ENCODE measurements at places on chromosomes 5 and 9.

DNA sequence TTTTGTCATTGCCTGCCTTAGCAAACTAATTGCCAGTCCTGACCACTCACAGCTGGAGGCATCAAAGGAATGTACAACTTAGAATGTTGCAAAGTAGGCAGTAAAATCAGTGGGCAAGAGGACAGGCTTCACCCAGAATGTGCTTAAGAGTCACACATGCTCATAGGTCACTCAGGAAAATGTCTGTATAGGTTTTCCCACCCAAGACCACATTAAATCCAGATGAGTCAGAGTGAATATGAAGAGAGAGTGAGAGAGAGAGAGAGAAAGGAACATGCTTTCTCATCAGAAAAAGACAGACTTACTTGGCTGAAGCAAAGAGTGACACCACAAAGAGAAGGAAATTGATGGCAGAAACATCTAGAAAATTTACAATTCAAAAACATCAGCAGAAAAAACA is 37.9 kb downstream of the PLEKHG4B start:
- peak; percentile 60 for DNase-seq

DNA sequence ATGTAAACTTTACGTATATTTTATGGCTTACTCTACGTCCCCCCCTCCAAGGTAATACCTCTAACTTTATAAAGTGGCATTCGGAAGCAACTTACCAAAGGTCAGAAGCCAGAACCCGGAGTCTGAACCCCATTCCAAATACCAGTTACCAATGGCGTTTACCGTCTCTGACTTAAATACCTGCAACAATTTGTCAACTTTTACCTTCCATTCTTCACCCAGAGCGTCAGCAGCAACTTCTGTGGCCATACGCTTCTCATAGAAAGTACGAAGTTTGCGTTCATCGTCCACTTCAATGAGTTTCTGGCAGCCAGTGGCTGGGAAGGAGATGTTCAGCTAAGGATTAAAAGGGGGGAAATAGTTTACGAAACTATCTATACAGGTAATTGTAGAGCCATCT is 753 bp downstream of the RPS6 start:
- DNase-seq = no peak

DNA sequence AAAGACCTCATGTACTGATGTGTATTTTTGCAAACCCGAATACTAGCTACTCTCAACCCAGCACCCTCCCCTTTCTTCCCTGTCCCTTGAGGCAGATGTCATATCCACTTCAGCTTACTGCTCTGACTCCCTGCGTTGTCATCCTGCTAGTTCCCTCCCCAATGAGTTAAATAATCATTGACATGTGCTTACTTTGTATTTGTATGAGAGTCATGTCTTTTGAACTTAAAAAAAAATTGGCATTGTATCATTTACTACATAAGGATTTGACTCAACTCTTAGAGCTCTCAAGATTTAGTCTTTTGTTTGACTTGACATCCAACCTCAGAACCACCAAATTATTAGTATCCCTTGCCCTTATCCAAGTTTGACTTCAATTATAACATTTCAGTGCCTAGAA is 219.7 kb upstream of the TUT7 start:
- no peak for DNase-seq

- DNase-seq = no peak
Measured at GRCh38 chr9:106035806-106036205, 341.5 kb downstream of the TMEM38B start.

DNA sequence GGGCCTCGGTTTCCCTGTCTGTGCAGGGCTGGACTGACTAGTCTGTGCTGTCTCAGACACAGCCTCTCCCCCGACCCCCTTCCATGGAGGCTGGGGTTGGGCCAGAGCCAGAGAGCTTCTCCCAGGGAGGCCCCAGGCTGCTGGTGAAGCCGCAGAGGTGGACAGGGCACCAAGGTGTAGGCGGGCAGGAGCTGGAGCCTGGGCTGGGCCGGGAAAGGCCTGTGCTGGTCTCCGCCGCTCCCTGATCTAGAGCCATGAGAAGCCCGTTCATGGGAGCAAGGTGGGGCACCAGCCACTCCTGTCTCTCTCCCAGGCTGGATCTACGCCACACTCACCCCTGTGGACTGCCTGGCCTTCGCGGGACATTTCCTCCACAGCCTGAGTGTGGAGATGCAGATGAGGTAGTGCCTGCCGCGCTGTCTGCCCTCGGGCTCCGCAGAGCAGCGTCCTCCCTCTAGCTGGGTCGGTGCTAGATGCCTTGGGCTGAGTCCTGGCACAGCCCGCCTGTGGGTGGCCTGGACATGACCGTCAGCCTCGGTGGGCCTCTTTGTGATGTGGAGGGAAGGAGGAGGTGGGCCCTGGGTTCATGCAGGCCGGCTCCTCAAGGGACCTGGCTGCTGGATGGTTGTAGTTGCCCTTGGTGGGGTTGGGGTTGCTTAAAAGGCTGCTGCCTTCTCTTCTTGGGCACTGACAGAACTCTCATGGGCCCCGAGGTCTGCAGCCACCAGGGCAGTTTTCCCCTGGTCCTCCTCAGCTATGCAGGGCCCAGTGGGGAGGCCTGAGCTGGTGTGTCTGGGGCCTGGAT is 79.4 kb downstream of the PHF2 start:
- no peak for DNase-seq

- no peak for DNase-seq
Measured at GRCh38 chr5:156694598-156694997, 155.5 kb upstream of the PPP1R2B start.

DNA sequence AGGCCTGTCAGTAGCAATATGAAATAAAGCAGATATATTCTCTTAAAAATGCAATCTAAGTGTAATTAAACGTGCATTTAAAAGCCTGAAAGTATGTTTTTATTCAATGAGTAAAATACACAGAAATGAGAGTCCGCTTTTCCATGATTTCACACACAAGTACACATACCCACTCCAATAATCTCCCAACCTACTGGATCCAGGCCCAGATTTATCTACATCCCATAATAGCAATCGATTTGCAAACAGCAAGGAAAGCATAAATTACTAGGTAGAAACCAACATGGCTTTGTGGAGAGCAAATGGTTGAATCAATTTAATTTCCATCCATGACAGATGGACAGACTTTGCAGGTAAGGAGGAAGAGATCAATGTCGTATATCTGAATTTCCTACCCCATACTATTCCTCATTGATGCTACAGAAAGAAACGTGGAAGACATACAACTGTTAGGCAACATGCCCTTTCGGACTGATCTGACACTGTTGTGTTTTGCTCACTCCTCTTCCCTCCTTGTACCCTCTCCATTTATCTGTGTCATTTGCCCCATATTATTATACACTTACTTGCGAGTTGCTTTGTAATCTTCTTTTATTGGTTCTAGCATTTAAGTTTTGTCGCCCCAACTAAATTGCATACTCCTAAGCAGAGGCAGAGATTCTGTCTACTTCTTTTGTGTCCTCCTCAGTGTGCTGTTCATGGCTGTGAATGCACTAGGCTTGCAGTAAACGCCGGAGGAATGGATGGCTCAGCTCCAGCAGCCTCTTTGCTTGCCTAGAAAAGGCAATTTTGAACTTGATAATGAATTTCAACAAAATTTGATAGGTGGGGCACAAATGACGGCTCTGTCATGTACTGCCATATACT is 133.6 kb downstream of the NFIB start:
- DNase-seq = no peak

DNA sequence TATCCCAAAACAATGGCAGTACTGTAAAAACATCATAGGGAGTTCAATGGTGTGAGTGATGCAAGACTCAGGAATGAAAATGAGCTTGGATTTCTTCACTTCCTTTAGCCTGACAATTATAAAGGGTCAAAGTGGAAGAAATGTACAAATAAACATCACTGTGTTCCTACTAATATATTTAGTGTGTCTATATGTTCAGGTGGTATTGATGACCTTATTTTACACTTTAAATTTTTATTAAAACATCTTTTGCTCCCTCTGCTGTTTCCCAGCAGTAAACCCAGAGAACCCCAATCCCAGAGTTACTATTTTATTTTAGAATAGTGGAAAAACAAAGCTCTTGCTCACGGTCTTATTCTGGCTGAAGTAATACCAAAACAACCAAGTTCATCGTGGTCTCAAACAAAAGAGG is 2.0 kb downstream of the LOX start:
- DNase-seq = no peak

DNA sequence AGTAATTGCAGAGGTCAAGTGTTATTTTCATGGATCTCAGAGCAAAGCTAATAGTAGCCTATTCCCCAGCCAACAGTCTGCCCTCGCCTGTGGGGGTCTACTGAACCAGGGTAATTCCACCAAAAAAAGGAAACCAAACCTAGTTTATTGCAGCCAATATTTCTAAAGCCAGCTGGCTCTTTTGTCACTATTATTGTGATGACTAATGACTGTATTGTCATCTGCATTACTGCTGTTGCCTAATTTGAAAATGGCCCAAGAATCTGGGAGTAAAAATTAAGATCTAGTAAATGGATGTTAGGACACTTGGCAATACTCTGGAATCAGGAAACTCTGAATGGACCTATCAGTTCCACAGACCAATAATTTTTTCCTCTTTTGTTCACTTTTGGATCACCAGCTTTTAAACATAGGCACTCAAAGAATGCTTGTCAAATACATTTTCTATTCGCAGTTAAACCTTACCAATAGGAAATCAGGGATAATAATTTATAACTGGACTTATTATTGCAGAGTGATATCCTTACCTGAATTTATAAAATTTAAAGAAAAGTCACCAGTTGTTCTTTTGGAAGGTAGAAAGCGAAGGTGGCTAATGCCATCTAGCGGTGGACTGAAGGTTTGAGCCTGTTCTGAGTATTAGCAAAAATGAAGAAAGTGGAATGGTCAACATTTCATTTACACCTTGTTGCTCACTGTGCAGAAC is 69.2 kb downstream of the SYK start:
- no peak for DNase-seq

DNA sequence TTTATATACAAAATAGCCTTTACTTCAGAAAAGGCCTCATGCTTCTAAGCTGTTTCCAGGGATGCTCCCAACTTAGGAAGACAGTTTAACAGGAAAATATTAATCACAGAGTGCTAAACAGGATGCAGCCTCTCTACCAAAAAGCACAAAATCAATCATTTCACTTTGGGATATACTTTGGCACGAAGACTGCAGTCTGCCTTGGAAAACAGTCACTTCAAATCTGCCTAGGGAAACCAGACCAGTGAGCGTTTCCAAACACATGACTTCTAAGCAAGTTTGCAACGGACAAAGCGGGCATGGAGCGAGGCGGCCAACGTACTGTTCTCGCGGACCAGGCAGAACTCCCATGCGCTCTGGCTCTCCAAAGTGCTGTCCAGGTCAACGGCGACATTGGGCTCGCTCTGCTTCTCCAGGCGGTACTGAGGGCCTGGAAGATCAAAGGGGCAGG is 201.0 kb downstream of the MAPKAP1 start:
- no peak for DNase-seq

DNA sequence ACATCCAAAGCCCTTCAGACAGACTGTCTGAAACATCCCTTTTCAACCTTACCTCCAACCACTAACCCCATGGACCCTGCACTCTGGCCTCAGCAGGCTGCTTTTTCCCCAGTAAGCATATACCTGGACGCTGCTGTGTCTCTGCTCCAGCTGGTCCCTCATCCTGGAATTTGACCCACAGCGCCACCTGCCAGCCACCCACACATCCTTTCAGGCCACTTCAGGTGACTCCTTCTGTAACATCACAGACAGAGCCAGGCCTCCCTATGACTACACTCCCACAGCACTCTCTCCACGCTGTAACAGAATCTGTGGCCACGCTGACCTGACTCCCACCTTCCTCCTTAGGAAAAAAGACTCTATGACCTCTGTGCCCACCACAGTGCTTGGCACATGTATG is 3.4 kb downstream of the MGAT1 start:
- DNase-seq = no peak

GRCh38 chr5:65791712-65792673 is 70.0 kb downstream of the NLN start:
- no peak for DNase-seq

GRCh38 chr9:137880160-137880975 is 2.8 kb downstream of the CACNA1B start:
- DNase-seq = no peak

DNA sequence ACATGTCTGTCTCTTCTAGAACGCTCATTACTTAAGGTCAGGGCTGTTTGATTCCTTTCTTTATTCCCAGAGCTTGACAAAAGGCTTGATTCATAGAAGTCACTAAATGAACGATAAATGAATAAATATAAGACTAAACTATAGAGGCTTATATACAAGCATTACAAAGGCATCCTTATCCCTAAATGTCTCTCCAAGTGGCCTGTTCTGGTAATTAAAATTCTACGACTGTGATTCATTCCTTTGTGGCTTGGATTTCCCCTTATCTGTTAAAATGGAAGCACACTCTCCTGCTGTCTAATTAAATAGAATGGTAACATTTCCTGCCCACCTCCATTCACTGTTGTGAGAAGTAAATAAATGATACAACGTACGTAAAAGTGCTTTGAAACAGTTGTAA is 49.5 kb downstream of the C7 start:
- no peak for DNase-seq

DNA sequence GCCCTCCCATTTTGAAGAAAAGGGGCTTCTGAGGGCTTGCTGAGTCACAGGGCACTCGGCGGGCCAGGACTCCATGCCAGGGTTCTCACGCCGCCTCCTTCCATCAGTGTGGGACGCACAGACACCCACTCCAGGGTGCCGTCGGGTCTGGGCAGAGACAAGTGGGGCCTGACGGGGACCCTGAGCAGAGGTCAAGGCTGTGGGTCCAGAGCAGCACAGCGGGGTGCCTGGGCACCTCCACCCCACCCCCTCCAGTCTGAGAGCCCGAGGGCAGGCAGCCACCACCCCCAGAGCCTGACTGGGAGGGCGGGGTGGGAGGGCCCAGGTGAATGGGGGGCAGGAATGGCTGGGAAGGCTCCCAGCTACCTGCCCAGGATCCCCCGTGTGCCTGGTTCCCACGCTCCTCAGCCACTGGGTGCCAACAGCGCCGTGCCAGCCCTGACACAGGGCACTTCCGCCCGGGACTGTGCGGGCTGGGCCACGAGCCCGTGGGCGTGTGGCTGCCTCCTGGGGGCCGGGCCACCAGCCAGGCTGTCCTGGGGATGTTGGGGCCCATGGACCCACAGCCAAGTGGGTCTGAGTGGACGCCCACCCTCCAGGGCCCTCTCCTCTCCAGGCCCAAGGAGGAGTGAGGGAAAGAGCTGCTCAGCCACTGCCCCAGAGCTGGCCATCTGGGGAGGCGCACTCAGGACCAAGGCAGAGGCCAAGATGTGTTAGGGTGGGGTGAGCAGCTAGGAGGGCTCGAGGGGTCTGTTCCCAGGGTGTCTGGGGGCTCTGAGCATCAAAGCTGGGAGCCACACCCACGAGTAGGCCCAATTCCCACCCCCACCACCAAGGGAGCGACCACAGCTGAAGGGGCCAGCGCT is 10.1 kb upstream of the NRARP start:
- DNase-seq = no peak

GRCh38 chr9:72396247-72397091 is 31.5 kb upstream of the ZFAND5 start:
- DNase-seq = peak; percentile 74

- no peak for DNase-seq
Measured at GRCh38 chr9:73370053-73370452, 218.4 kb downstream of the ANXA1 start.

Measured in AG04450 (cell line).